ENCODE measurements at places on chromosomes 11 and 22.

GRCh38 chr11:69040581-69041260, 8.0 kb upstream of the TPCN2 start:
- no peak for DNase-seq

DNA sequence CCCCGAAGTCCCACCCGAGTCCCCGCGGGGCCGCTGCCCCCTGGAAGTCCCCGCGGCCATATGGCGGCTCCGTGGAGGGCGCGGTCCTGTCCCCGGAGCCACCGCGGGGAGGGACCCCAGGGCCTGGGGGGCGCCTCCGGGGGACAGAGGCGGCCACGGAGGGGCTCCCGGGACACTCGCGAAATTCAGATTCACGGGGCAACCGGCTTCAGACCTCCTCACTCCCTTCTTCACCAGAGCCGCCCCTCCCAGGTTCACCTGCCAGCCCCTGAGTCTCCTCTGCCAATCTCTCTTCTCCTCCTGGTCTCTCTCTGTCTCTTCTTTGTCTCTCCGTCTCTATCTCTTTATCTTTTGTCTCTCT, 28.2 kb upstream of the TOLLIP start:
- DNase-seq: no peak

DNA sequence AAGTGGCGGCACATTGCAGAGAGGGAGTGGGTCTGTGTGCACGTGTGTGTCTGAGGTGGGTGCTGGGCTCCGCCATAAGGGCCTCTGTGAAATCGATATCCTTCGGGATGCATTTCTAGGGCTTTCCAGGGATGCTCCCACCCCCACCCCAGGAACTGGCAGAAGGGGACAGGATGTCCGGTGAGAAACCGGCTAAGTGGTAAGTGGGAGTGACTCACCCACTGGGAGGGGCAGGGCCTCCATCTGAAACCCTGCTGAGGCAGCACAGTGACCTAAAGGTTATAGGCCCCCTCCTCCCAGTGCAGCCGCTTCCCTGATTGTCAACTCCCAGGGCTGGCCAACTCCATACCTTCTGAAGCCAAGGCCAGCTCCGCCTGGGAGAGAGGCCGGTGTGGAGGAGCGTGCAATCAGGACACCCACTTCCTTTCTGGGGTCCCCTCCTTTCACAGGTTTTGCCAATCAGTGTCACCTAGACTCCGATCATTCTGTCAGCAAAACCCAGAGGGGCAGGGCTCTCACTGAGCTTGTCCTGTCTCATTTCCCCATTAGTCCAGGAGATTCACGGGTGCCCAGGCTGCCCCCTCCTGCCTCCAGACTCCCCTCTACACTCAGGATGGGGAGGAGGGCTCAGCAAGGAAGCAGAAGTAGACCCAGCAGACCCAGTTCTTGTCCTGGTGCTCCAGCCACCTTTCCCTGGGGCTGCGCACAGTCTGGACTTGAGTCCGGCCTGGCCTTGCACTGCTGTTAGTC, 44.5 kb downstream of the NECTIN1 start:
- no peak for DNase-seq

DNA sequence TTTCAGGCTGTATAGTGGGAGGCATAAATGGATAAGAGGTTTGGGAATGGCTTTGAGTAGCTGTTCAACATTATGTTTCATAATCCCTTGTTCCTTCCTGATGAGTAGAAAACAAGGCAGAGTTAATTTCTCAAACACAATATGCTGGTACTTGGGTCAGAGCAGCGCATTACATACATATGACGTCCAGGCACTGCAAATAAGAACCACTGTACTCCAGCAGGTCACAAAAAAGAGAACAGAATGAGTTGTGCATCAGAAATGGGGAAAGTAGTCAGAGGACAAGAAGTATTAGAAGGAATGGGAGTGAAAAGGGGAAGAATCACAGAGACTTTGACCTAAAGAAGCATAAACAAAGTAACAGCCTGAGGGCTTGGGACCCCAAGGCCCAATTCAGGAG, 44.0 kb upstream of the RDX start:
- DNase-seq: no peak

DNA sequence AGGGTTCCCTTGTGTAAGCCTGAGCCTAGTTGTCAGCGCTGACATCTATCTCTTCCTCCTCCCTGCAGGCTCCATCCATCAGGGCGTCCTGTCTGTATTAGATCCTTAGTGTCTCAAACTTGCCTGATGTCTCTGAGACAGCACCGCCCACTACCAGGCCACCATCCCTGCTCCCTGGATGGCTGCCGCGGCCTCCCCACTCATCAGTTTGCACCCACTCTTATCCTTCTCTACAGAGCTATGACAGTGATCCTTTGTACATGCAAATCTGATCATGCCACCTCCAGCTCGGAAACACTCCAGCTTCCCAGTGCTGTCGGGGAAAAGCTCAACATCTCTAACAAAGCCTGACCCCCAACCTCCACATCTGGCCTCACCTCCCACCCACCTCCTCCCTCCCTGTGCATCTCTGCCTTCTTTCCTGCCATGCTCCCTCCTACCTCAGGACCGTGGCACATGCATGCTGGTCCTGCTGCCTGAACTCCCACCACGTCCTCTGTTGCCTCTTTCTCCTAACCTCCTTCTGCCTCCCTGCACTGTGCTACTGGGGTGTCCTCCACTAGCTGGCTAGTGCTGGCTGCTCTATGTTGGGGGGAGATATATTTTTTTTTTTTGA, 61.6 kb upstream of the EIF3D start:
- DNase-seq: no peak

Data from left ventricle myocardium superior (tissue), 1 donor.